ENCODE measurements at places on chromosomes 1 and 21. TPM values are rescaled to one million over a fixed set of nuclear protein-coding genes. Genes with fewer than 3 reads are reported as not detected.

GRCh38 chr1:60118085-60118484, 44.5 kb upstream of the C1orf87 start:
- no peaks in the 10 kb centered on the region for H3K27me3 ChIP-seq
- H3K27ac ChIP-seq: no peak overlapping the region
- H3K4me1 ChIP-seq: no peaks in the 10 kb centered on the region
- DNase-seq: no peak
- H3K36me3 ChIP-seq: no peaks in the 10 kb centered on the region

DNA sequence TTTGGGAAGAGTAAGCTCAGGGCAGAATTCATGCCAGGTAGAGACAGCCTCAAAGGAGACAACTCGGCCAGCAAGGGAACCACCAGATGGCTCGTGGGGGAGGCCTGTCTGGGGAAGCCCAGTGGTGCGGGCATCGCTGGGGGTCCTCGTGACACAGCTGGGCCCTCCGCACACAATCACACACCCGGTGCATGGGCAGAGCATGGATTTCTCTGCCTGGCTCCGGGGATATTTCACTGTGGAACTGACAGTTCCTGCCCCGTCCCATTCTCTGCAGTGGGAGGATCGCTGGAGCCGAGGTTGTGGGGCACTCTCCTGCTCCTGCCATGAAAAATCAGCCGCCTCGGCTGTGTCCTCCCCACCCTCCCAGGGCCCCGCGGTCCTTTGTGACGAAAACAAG, 108.0 kb downstream of the CRYAA start:
- H3K27ac ChIP-seq: no peak overlapping the region
- H3K4me1 ChIP-seq: no peaks in the 10 kb centered on the region
- no peaks in the 10 kb centered on the region for H3K27me3 ChIP-seq
- H3K36me3 ChIP-seq: no peaks in the 10 kb centered on the region
- H3K4me3 ChIP-seq: no peak overlapping the region

GRCh38 chr1:189336115-189337100, 1141.3 kb downstream of the BRINP3 start:
- no peaks in the 10 kb centered on the region for H3K36me3 ChIP-seq
- H3K27ac ChIP-seq: no peak overlapping the region
- H3K4me1 ChIP-seq: no peaks in the 10 kb centered on the region

- H3K27ac ChIP-seq: no peak overlapping the region
- DNase-seq: no peak
Observed at GRCh38 chr1:154719586-154720327, 111.8 kb upstream of the ADAR start.

- H3K36me3 ChIP-seq: no peaks in the 10 kb centered on the region
- H3K4me3 ChIP-seq: no peak overlapping the region
- H3K4me1 ChIP-seq: no peaks in the 10 kb centered on the region
- no peaks in the 10 kb centered on the region for H3K27me3 ChIP-seq
- DNase-seq: no peak
Observed at GRCh38 chr1:237211031-237211430, 169.0 kb downstream of the RYR2 start.

- no peaks in the 10 kb centered on the region for H3K27me3 ChIP-seq
- DNase-seq: no peak
- H3K4me3 ChIP-seq: no peak overlapping the region
Observed at GRCh38 chr1:100075773-100076172, 57.0 kb downstream of the SASS6 start.

DNA sequence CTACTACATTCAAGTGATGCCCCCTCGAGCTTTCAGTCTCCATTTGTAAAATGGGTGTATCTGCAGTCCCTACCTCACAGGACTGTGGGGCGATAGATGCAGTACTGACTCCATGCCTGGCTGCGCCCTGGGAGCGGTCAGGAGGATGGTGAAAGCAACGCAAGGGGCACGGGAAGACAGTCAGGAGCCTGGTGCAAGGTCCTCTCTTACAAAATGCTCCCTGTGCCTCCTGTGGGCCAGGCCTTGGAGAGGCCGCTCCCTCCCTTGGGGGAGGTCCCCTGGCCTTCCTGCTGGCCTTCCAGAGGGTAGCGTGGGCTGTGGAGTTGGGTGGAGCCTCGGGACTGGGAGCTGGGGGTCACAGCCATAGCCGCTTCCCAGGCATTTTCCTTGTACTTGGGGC, 21.6 kb downstream of the FAM151A start:
- no peak overlapping the region for H3K27ac ChIP-seq
- no peaks in the 10 kb centered on the region for H3K4me1 ChIP-seq
- no peaks in the 10 kb centered on the region for H3K36me3 ChIP-seq
- no peak for DNase-seq

GRCh38 chr1:110055493-110056284, 14.8 kb downstream of the ALX3 start:
- no peak for DNase-seq
- H3K27me3 ChIP-seq: no peaks in the 10 kb centered on the region
- H3K4me3 ChIP-seq: no peak overlapping the region
- no peaks in the 10 kb centered on the region for H3K4me1 ChIP-seq
- H3K27ac ChIP-seq: no peak overlapping the region
- no peaks in the 10 kb centered on the region for H3K36me3 ChIP-seq

DNA sequence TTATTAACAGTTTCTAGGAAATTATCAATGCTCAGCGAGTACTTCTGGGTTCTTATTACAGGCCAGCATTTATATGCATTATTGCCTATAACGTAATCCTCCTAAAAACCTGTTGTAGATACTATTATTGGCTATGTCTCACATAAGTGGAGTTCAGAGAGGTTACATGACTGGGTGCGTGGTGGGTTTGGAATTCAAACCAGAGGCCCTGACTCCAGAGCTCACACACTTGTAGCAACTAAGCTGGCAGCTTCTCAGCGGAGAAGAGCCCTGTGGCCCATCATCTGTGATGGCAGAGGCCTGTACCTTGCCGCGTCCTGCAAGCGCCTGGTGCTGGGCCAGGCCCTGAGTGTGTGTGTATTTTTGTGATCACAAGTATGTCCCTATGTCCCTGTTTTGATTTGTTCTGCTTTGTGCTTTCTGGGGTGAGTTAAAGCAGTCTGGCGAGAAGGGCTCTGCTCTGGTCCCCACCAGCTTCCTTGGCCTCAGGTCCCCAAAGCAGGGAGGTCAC, 66.7 kb downstream of the HTR6 start:
- H3K4me3 ChIP-seq: no peak overlapping the region
- no peak for DNase-seq
- no peak overlapping the region for H3K27ac ChIP-seq
- no peaks in the 10 kb centered on the region for H3K27me3 ChIP-seq
- no peaks in the 10 kb centered on the region for H3K4me1 ChIP-seq

The PCP4L1 gene
- total RNA-seq: 0.69 TPM

The ATP6V1G3 gene
- not detected for total RNA-seq

The FCRL1 gene
- total RNA-seq: not detected

The TSPEAR gene
- total RNA-seq: 0.27 TPM
